Epithelial cell of proximal tubule (primary cell): ENCODE measurements at places on chromosomes 6 and 20.

DNA sequence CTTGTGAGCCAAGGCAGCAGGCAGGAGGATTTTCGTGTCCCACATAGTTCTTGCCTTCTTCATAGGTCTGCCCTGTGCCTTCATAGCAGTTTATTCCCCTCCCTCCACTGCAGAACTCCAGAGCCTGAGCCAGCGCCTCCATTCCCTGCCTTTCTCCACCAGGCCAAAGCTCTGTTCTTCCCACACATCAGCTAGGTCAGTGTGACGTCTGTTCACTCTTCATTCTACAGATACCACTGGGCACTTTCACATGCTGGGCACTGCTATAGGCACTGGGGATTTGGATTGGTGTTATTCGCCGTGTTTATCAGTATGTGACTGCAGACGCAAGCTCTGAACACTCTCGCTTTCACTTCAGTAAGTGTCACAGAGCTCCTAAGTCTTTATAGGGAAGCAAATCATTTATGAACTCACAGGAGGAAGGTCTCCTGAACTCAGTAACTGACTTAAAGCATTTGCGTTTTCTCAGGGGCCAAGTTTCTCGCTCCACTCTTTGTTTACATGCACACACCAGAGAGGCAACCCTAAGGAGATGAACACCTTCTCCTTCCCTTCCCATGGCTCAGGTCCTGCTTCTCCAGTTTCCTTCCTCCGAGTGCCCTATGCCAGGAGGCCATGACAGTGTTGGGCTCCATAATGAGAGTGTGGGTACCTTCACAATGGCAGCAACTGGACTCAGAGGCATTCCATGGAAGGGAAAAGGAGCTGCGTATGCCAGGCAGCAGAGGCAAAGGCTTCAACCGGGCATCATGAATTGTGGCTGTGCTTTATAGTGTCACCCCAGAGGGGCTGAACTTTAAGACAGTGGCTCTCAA, 6.3 kb upstream of the APMAP start:
- DNase-seq, result no peak

DNA sequence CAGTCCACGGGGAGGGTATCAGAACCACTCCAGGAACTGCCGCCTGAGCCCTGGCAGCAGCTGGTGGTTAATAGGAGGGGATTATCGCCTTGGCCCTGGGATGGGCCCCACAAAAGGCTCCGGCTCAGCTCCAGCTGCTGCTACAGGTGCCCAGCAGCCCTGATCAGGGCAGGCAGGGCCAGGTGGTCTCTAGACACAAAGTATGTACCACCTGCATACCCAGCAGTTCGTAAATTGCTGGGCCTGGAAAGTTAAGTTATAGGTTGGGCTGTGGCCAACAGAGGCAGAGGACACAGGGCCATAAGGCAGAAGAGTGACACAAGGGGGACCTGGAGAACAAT, 35.1 kb downstream of the RRBP1 start:
- DNase-seq, result no peak

- no peak for DNase-seq
Observed at GRCh38 chr6:11209906-11210305, 22.6 kb downstream of the NEDD9 start.

- DNase-seq, result no peak
Observed at GRCh38 chr20:38550274-38550673, 30.7 kb upstream of the ADIG start.

GRCh38 chr6:3875486-3875885, 26.3 kb downstream of the FAM50B start:
- DNase-seq, result no peak

GRCh38 chr6:137919502-137919823, 52.4 kb downstream of the TNFAIP3 start:
- DNase-seq, result no peak

- no peak for DNase-seq
Observed at GRCh38 chr6:7673063-7673536, 52.8 kb upstream of the BMP6 start.
